ENCODE measurements at places on chromosomes 16 and 17.

DNA sequence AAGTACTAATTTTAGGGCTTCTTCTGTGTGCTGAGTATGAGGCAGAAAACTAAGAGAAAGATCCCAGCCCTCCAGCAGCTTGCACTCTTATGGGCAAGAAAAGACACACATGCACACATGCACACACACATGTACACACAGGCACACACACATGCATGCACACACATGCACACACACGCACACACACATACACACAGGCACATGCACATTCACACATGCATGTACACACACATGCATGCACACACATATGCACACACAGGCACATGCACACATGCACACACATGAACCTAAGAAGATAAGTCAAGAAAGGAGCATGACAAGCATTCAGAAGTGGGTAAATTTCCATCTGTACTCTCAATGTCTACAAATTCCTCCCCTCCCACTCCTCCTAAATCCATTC, 130.2 kb downstream of the IRX3 start:
- DNase-seq, result no peak

- no peak for DNase-seq
Observed at GRCh38 chr17:45440161-45440778, 7.6 kb upstream of the ARHGAP27 start.

DNA sequence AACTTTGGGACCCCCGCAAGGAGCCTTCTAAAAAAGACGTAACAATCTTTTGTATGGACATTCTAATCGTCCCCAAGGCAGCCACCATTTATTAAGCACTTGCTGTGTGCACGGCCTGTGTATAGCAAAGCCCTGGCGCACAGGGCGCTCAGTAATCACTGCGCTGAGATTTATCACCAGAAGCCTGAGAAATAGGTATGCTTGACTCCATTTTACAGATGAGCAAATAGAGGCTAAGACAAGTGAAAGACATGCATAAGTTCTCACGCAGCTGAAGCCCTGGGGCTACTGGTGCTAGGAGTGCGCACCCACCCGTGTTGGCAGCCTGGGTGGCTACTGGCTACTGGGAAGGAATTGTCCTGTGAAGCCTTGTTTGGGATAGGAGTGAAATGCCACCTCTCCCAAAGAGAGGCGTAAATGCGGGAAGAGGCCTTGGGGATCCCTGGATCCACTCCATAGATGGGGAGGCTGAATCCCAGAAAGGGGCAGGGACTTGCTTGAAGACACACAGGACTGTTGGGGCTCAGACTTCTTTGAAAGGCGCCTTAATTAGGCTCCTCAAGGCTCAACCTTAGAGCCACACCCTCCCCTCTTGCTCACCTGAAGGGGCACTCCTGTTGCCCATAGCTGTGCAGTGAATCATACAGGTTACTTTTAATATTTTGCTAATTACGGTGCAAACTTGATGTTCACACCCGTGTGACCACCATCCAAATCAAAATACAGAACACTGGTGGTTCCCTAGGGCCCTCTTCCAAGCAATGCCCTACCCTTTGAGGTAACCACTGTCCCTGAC, 634 bp upstream of the NATD1 start:
- no peak for DNase-seq

DNA sequence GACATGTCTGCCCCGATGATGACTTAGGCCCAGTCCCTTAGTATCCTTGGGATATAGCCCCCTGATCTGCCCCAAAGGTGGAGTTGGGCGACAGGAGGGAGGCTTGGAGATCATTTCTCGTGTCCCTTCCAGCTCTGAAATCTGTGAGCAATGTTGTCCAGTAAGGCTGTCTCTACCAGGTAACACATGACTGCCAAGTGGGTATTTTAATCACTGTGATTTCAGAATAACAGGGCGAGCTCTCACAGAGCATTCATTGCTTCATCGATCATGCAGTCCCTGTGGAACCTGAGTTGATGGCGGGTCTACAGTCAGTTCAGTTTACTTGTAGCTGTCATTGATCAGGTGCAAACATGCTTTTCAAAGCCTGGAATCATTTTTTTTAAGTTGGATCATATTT, 39.2 kb downstream of the KSR1 start:
- peak; percentile 55 for DNase-seq

All from left kidney (tissue), 8 donors.